NT2/D1 (cell line): ENCODE measurements at places on chromosomes 12 and 14.
A peak's percentile ranks its signal among the peaks of the same experiment; 100 is the strongest.

- DNase-seq: no peak
These were observed 30.5 kb downstream of the RPH3A start for GRCh38 chr12:112822056-112822455.

DNA sequence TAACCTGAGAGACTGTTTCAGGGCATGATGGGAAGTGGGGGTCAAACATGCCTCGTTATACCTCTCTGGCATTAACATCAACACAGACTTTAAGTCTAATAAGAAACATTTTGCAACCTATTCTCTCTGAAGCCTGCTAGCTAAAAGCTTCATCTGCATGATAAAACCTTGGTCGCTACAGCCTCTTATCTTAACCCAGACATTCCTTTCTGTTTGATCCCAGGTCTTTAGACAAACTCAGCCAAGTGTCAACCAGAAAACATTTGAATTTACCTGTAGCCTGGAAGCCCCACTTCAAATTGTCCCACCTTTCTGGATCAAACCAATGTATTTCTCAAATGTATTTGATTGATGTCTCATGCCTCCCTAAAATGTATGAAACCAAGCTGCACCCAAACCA, 9.1 kb downstream of the PPP2R3C start:
- peak; percentile 9 for DNase-seq

GRCh38 chr12:388541-389141, 479 bp downstream of the KDM5A start:
- peak; percentile 27 for DNase-seq

DNA sequence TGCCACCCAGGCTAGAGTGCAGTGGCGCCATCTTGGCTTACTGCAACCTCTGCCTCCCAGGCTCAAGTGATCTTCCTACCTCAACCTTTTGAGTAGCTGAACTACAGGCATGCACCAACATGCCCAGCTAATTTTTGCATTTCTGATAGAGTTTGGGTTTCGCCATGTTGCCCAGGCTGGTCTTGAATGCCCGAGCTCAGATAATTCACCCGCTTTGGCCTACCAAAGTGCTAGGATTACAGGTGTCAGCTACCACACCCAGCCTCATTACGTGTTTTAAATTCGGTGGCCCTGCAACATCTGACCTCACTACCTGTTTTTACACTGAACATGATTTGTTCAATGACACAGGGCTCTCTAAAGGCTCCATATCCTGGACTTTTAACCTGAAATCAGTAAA, 22.9 kb upstream of the RDH16 start:
- no peak for DNase-seq

DNA sequence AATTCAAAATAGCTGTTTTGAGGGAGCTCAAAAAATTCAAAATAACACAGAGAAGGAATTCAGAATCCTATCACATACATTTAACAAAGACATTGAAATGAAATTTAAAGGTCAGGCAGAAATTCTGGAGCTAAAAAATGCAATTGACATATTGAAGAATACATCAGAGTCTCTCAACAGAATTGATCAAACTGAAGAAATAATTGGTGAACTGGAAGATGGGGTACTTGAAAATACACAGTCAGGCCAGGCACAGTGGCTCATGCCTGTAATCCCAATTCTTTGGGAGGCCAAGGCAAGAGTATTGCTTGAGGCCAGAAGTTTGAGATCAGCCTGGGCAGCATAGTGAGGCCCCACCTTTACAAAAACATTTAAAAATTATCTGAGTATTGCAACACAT, 34.1 kb upstream of the DHRS7 start:
- no peak for DNase-seq
